ENCODE measurements at places on chromosomes 7 and 10.

GRCh38 chr10:129134371-129134770 lies 332.7 kb upstream of the MGMT start:
- no peak for DNase-seq

DNA sequence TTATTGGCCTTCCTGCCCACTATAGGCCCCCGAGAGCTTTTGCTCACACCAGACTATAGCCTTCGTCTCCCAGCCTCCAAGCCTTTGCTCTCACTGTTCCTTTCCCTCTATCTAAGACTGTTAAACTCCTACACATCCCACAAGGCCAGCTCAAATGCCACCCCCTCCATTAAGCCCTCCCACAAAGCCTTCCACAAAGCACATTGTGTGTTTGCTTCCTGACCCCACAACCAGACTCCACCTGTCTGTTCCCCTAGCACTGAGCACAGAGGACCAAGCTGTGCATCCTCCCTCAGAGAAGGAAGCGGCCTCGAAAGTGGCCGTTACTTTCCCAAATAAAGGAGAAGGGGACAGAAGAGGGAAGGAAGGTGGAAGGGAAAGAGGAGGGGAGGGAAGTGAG lies 1.3 kb downstream of the LOXL4 start:
- no peak for DNase-seq

DNA sequence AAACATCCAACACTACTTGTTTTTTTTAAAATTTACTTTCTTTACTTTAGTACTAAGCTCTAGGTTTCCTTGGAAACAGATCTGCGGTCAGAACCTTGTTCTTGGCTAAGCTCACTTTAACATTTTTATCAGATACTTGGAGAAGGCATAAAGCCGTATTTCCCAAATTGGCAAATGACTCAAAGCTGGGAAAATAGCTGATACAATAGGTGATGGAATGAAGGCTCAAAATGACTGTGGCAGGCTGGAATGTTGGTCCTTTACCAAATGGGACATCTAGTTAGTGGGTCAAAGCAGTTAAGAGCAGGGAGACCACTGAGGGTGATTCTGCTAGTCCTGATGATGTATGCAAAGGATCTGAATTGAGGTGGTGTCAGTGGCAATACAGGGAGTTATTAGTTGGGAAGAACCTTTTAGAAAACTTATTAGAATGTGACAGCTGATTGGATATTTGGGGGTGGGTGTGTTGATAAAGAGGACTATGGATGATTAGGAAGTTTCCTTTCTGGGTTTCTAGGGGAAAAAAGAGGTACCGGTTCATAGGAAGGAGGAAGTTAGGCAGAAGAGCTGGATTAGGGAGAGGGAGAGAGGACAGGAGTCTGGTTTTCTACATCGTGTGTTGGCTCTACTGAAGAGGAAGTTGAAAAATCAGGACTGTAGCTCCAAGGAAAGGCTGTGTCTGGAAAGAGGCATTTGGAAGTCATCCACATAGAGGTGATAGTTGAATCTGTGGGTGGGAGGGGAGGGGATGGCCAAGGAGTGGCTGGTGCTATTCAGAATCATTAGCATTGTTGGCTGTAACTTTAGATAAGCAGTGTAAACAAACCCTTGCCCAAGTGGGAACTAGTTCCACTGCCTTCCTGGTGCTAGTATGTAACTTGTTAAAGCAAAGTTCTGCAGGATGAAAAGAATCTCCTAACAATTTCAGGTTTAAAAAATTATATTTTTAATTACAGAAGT lies 13.1 kb downstream of the PLCE1 start:
- DNase-seq = peak; percentile 90

- no peak for DNase-seq
Measured at GRCh38 chr10:132061465-132061864, 4.3 kb upstream of the JAKMIP3 start.

GRCh38 chr10:83289373-83289772 lies 849.9 kb upstream of the GHITM start:
- no peak for DNase-seq

- no peak for DNase-seq
Measured at GRCh38 chr7:71661671-71662224, 529.8 kb downstream of the GALNT17 start.

- DNase-seq = peak; percentile 6
Measured at GRCh38 chr7:4951903-4952636, 6.9 kb downstream of the MMD2 start.

GRCh38 chr7:113460067-113460466 lies 341.7 kb upstream of the SMIM30 start:
- no peak for DNase-seq

DNA sequence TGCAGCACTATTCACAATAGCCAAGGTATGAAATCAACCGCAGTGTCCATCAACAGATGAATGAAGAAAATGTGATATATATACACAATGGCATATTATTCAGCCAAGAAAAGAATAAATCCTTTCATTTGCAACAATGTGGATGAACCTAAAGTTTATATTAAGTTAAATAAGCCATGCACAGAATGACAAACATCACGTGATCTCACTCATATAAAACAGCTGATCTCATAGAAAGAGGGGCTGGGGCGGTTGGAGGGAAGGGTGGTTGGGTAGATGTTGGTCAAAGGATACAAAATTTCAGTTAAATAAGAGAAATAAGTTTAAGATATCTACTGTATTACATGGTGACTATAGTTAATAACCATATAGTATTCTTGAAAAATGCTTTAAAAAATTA lies 502.1 kb downstream of the KCNMA1 start:
- DNase-seq = no peak

GRCh38 chr10:132056663-132057062 lies 9.1 kb upstream of the JAKMIP3 start:
- DNase-seq = no peak

DNA sequence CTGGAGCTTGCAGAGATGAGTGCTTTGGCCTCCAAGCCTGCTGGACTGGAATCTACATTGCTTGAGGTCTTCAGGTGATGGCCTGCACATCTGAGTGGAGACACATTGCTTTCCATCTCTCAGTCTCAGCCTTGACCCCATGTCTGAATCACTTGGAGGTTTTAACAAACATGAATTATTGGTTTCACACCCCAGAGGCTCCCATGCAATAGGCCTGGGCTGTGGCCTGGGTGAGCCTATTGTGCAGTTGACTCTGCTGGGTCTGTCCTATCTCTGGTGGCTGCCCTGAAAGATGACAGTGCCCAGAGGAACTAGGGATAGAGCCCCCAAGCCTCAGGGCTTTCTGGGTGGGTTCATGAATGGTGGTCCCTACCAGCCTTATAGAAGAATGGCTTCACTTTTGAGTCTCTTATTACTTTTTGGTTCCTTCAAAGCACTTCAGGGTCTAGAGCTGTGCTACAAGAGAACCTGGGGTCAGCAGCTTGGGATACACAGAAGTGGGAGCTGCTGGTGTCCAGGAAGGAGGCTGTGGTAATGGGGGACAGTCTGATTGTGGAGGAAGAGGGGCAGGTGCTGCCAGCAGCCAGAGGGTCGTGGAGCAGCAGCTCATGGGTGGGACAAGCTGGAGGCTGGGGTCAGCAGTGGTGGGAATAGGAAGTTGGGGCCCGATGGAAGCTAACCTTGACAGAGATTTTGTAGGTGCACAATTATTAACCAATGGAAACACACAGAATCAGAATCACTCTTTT lies 5.5 kb downstream of the RAMP3 start:
- DNase-seq = no peak

DNA sequence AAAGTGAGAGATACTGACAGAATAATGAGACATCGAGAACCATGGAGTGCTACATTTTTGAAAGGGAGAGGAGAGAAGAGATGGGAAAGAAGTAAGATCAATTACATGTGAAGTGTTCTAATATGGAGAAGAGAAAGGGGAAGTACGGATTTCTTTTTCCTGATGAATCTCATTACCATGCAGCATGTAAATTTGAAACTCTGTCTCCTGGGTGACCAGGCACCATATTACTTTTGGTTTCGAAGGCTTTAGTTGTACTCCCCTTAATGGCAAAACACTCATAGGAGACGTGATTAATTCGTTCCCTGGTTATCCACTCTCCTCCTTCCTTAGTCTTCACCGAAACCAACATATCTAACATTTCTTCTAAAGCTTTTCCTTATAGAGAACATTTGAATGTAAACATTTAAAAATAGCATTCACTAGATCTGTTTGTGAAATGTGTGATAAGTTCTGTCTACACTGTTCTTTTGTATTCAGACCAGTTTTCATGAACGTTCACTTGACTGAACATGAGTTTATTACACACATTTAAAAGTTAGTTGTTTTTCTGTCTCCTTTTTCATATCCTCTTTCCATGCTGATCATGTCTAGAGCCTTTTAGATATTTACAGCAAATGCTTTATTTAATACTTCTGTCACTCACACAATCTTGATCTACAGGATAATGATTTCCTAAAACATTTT lies 80.2 kb upstream of the MSRB2 start:
- DNase-seq = no peak

DNA sequence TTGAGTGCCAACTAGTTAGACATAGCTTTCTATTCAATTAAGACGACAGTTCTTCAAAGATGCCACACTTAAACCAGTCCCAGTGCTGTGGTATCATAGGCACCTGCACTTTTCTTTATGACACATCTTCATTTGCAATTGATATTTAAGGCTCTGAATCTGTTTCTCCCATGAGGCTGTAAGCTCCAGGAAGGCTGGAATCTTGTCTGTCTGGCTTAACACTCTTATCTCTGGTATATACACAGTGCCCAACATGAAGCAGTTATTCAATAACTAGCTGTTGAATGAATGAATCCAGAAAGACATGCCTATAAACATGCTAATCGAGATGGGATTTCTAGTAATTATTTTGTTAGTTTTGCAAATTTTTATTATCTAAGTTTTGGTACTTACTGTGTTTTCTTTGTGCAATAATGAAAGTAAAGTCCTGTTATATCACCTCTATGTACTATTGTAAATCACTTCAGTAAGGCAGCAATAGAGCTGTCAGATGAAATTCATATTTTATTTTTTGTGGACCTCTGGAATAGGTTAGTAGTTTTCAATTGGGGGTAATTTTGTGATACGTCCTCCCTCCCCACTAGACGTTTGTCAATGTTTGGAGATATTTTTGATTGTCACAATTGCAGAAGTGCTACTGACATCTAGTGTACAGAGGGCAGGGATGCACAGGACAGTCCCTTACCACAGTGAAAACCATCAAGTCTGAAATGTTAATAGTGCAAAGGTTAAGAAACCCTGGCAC lies 51.3 kb upstream of the STEAP4 start:
- no peak for DNase-seq

DNA sequence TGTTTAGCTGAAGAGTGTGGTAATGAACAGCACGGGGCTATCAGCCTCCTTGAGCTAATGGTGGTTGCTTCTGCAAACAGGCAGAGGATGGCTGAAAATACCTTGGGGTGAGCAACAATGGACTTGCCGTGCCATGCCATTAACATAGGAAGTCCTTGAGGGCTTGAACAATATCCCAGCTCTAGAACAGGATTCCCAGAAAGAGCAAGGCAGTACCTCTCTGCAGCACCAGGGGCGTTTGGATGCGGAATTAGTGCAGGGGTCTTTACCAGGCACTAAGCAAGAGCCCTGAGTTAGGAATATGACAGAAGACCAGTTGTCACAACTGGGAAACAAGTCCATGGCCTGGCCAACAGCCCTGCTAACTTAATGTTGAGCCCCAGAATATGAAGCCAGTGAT lies 143.2 kb upstream of the COBL start:
- no peak for DNase-seq

DNA sequence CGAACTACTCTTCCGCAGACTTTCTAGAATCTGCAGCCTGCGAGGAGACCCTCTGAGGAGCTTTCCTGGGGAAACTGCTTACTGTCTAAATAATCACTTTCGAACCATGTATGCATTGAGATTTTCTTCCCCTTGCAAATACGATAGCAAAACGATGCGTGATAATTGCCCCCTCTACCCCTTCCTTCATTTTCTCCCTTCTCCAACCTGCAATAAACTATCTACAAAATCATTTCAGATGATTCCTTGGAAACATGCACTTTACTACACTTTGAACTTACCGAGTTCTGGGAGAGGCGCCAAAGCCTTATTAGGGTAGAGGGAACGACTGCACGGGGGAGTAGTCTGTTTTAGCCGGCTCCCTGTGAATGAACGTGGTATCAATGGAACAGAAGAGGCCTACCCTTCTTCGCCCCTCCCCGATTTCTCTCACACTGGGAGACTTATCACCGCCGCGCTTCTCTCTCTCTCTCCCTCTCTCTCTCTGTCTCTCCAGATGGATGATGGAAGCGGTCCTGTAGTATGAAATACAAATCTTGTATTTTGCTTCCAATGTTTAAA lies at the start of gene FGFBP3:
Gene FGFBP3 (minus strand): TSS at position 370 of the 561 bp plus-strand sequence. CDS start 517 bp downstream, outside the sequence.
- DNase-seq = peak; percentile 26

DNA sequence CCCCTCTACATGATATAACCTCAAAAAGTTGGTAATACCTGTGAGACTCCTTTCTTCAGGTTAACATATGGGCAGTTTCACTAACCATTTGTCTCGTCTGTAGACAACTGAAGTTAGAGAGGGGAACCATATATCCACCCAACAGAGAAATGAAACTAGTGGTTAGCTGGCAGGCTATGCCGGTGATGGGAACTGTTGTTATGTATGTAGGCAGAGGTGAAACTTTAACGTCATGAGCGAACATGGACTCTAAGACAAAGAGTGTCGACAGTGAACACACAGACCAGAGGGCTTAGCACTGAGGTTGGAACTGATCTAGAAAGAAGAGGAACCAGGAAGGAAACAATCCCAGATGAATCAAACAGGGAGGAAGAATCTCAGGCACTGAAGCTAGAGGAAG lies 112.4 kb downstream of the ELMO1 start:
- no peak for DNase-seq

- no peak for DNase-seq
Measured at GRCh38 chr10:3578159-3578558, 206.8 kb downstream of the KLF6 start.

GRCh38 chr7:124550036-124550435 lies 215.6 kb downstream of the GPR37 start:
- peak; percentile 18 for DNase-seq

DNA sequence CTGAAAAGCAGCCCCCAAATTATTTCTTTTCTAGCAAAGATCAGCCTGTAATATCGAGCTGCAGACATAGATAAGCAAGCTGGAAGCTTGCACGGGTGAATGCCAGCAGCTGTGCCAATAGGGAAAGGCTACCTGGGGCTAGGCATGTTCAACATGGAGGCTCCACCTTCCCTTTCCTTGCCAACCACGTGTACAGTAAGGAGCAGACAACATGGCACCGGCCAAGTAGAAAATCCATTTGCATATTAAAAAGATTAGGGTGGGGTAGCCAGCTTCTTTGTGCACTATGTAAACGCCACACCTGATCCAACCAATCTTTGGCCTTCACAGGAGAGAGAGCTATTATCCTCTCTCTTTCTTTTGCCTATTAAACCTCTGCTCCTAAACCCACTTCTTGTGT lies 56.7 kb upstream of the SEPHS1 start:
- DNase-seq = no peak

DNA sequence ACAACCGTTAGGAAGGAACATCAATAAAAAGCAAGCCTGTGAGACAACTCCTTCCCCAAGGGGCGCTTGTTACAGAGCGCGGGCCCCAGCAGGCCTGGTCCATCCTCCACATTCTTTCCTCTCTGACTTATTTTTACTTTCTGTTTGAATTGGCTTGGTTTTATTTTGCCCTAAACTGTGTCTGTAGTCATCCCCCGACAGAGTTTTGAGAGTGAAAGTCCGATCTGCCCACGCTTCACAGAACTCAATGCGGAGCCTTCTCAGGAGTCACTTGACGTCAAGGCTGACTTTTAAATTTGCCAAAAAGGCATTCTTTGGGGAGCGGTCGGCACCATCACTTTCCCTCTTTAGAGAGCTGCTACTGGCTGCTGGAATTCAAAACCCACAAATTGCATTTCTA lies 150.1 kb upstream of the KLF6 start:
- peak; percentile 89 for DNase-seq
